CD8-positive, alpha-beta memory T cell (primary cell): ENCODE measurements at places on chromosomes 13 and 19. TPM values are rescaled to one million over a fixed set of nuclear protein-coding genes. Genes with fewer than 3 reads are reported as not detected.

The INSL3 gene
- total RNA-seq: 2.9 TPM

DNA sequence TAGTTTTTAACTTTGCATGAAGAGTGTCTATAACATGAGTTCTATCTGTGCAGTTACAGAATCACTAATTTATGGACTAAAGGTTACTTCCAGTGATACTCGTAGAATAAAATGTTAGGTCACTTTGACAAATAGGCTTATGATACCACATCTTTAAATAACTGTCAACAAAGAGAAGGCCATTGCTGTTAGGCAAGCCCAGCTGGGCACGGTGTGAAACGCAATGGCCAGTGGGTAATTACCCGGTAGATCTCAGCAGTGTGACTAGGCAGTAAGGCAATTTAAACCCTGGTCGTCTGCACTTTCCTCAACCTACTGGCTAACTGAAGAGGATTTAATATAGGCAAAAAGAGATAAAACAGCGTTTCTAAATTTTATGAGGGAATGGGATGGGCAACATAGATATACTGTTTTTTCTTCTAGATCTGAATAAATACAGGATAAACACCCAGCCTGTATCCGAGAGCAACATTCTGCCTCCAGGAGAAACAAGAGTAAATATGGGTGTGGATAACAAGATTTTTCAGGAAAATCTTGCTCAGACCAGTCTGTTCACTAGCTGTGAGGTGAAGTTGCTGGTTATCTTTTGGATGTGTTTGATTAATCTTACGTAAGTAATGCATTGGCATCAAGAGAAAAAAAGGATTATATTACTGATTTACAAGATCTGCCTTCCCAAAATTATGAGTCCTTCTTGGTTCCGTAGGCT is 631.3 kb downstream of the EFNB2 start:
- DNase-seq: no peak
- peaks cover 15% of the 10 kb centered on the region for H3K4me1 ChIP-seq
- H3K4me3 ChIP-seq: no peak overlapping the region
- no peak overlapping the region for H3K27ac ChIP-seq
- H3K27me3 ChIP-seq: no peaks in the 10 kb centered on the region

- no peaks in the 10 kb centered on the region for H3K27me3 ChIP-seq
- no peaks in the 10 kb centered on the region for H3K36me3 ChIP-seq
- H3K27ac ChIP-seq: peak overlapping the region; percentile 67
- DNase-seq: peak; percentile 76
- peaks cover 15% of the 10 kb centered on the region for H3K4me1 ChIP-seq
Measured at GRCh38 chr19:8209462-8210378, 550 bp downstream of the CERS4 start.

The FGF14 gene
- not detected for total RNA-seq

- no peak for DNase-seq
- H3K27me3 ChIP-seq: no peaks in the 10 kb centered on the region
- H3K27ac ChIP-seq: no peak overlapping the region
- H3K36me3 ChIP-seq: no peaks in the 10 kb centered on the region
Measured at GRCh38 chr19:2180114-2180513, 16.4 kb downstream of the DOT1L start.
